Hematopoietic multipotent progenitor cell treated with erythropoietin and hydrocortisone succinate and interleukin-3 and kit ligand, for 8 days (in vitro differentiated cells): ENCODE measurements at places on chromosomes 3 and 15.
A peak's percentile ranks its signal among the peaks of the same experiment; 100 is the strongest.

- DNase-seq = no peak
Observed at GRCh38 chr3:66520724-66521123, 19.9 kb upstream of the LRIG1 start.

GRCh38 chr15:81052046-81052445 is 51.3 kb downstream of the TLNRD1 start:
- peak; percentile 19 for DNase-seq

GRCh38 chr3:32288819-32289218 is 50.3 kb downstream of the CMTM8 start:
- no peak for DNase-seq

GRCh38 chr3:195337747-195338146 is 66.8 kb upstream of the XXYLT1 start:
- DNase-seq = no peak

DNA sequence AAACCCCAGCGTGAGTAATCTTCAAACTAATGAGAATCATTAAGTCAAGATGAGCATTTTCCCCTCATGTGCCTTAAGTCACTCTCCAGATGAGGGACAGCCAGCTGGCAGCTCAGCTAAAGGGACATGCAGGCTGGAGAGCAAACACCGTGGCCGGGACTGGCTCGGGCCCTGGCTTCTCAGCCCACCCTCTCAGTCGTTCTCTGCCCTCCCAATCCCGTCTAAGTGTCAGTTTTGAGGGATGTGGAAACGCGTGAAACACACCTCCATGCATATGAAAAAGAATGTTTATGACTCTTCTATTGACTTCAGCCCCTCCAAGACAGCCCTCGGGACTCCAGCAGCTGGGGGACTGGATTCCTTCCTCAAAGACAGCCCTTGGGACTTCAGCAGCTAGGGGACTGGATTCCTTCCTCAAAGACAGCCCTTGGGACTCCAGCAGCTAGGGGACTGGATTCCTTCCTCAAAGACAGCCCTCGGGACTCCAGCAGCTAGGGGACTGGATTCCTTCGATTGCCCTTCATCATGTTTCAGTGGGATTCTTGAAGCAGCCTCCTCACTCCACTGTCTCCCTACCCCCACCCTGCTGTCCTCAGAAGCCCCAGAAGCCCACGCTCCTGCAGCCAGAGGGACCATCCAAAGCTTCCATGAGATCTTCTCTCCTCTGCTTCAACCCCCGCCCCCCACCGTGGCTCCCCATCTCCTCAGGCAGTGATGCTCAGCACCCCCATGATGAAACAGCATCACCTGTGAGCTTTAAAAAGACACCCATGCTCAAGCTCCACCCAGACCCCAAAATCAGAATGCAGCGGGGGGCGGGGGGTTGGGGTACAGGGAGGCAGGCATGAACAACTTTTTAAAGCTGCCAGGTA is 228.9 kb downstream of the XXYLT1 start:
- no peak for DNase-seq

DNA sequence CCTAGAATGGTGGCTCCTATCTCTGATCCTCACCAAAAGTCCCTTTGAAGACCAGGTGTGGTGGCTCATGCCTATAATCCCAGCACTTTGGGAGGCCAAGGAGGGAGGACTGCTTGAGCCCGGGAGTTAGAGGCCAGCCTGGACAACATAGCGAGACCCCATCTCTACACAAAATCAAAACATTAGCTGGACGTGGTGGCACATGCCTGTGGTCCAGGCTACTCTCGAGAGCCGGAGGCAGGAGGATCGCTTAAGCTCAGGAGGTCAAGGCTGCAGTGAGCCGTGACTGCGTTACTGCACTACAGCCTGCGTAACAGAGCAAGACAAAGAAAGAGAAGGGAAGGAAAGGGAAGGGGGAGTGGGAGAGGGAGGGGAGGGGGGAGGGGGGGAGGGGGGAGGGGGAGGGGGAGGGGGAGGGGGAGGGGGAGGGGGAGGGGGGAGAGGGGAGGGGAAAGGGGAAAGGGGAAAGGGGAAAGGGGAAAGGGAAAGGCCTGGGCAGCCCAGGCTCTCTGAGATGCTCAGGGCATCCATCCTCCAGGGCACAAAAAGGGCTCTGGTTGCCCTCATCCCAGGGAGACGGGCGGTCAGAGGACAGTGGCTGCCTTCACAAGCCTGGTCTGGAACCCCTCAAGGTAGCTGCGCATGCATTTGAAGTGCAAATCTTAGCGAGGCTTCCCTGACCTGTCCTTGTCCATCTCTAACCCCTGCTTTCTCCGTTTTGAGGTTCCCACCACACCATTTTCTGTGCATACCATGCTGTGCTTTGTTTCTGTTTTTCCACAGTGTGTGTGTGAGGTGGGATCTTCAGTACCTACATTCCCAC is 76.1 kb downstream of the LDHAL6B start:
- DNase-seq = no peak

GRCh38 chr3:156749244-156749643 is 74.9 kb downstream of the TIPARP start:
- DNase-seq = no peak

DNA sequence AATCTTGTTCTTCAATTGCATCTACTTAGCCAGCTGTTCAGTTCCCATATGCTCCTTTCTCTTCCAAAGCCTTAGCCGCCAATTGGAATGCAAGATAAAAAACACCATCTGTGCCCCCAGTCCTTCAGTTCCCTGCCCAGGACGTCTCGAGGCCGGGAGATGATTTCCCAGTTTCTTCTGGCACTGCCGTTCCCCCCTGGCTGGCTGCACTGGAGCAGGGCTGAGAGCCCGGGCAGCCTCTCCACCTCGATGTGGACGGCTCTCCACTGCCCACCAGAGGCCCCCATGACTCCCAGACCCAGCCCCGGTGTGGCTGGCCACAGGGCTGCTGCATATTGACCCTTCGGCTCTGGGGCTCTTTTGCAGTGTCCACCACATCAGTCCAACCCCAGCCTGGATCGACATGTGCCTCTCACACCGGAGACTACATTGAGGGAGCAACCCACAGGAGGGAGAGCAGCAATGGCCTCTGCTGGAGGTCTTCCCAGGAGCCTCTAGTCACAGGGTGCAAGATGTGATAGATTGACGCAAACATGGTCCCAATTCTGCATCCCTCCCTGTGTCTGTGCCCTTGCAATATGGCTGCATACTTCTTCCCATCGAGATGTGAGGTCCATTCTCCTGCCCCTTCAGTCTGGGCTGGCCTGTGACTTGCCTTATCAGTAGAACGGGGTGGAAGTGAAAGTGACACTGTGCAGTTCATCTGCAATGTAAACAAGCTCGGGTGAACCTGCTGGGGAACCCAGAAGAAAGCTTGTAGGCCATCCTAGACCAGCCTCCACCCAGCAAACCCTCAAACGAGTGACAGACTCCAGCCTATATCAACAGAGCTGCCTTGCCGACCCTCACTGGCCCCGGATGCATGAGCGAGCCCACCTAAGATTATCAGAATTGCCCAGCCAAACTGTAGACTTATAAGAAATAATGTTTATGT is 52.3 kb upstream of the PRR20G start:
- DNase-seq = no peak

DNA sequence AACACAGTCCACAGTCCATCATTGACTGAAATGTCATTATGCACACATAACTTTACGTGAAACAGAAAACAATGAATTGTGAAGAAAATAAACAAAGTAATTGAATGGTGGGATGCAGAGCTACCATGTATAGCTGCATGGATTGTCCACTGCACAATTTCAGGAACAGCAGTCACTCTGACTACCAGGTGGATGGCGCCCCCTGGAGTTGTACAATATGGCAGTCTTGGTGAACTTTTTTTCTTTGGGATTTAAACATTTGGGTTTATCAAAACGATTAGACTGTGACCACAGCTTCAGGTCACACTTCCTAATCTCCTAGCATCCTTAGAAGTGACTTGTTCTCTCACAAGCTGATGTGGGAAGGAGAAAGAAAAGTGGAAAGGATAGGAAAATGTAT is 48.9 kb upstream of the TCF12 start:
- peak; percentile 36 for DNase-seq
